ENCODE measurements at places on chromosomes 12 and 14.

DNA sequence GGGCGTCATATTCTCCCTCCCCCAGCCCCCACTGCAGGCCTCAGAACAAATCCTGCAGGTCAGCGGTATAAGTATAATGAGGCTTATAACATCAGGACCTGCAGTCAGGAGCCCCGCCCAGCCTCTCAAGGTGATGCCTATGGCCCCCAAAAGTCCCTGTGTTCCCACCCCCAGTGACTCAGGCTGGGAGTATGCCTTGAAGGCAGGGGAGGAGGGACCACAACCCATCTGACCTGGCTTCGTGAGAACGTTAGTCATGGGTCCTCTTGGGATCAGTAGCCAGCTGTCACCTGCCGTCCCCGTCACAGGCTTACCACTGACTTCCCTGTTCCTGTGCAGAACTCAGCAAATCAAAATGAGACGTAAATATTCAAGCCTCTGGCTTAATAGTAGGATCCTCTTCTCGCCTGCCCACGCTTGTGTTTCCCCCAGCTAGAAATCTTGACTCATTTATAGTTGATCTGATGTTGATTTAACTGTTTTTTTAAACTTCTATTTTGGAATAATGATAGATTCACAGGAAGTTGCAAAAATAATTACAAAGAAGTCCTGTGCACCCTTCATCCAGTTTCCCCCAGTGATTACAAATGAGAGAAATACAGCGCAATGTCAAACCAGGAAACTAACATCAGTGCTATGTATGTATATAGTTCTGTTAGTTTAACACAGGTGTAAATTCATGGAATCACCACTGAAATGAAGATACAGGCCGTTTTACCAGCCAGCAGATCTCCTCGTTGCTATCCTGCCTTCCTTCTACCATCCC, 107.5 kb downstream of the ADGRD1 start:
- no peak for DNase-seq

GRCh38 chr12:111267144-111267543, 101.8 kb downstream of the PHETA1 start:
- no peak for DNase-seq

DNA sequence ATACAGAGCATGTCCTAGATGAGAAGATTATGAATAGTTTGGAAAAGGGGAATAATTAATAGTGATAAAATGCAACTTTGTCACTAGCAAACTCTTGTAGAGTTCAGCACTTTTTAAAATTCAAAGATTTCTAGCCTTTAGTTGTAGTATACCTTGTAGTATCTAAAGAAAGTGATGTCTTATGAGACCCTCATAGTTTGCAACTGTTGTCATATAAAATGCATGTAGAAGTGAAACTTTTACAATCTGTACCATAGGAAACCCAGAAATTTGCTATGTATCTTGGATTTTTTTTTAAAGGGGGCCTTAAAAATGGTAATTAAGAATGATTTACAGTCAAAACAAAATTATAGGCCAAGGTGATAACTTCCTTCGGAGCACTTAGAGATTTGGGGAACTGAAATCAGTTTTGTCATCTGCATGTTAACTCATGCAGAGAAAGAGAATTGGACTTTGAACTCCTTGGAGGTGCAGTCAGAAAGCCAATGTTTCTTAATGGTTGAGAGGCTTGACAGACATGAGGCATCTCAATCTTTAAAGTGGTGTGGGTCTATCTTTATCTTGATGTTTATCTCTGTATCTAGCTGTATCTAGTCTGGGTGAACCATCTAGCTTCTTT, 1.3 kb downstream of the LRRK2 start:
- DNase-seq, result no peak

DNA sequence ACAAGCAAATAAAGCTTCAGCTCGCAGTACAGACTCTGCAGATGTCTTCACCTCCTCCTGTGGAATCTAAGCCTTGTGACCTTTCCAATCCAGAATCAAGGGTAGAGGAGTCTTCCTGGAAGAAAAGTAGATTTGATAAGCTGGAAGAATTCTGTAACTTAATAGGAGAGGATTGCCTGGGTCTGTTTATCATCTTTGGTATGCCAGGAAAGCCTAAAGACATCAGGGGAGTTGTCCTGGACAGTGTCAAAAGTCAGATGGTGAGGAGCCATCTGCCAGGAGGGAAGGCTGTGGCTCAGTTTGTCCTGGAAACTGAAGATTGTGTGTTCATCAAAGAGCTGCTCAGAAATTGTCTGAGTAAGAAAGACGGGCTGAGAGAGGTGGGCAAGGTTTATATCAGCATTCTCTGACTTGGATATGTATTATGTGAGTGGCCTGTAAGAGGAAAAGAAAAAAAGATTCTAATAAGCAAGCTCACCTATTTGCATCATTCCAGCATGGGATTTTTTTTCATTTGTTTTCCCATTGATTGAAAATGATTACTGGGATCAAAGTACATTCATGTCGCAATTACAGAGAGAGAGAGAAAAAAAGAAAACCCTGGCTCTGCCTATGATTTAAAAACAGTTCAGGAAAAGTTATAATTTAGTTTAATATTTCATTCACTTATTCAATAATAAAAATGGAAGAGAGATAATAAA, 767 bp downstream of the REP15 start:
- no peak for DNase-seq

DNA sequence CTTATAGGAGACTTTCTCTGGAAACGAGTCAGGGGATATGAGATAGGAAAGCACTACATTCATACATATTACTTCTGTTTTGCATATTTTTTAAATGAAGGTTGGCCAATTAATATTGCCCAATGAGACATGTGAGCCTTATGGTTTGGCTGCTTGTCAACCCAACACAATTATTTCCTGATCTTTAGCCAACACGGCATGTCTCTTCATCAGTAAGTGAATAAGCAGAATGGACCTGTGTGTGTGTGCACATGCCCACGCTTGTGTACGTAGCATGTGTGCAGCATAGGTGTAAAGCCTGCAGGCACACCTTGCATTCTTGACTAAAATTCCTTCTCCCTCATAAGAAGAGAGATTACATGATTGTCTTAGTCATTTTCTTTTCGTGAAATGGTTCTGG, 88.3 kb downstream of the STON2 start:
- DNase-seq, result no peak

DNA sequence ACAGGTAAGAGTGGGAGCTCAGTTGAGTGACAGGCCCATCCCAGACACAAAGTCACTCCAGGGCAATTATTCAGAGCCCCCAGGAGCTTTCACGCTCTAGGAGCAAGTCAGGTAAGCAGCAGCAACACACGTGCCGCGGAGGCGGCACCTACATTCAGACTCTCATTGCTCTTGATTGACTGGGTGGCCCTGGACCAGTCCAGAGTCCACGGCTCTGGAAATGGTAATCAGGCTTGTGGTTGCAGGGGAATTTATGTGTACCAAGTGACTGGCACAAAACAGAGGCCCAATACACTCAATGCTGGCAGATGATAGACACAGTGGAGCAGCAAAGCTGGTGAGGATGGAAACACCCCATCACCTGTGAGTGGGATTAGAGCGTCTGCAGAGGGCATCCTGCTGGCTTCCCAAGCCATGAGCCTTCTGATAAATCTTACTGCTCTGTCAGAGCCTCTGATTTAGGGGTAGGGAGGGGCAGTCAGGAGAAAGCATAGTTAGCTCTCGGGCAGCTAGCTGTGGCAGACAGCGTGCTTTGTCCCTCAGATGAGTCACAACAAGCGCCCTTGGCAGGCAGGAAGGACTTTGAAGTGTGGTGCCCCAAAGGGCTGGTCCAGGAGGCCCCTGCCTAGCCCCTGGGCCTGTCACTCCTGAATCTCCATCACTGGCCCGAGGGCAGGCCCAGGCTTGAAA, 344.7 kb downstream of the CACNA1C start:
- no peak for DNase-seq
